ENCODE measurements at places on chromosomes 11 and 22. TPM values are rescaled to one million over a fixed set of nuclear protein-coding genes. Genes with fewer than 3 reads are reported as not detected.

DNA sequence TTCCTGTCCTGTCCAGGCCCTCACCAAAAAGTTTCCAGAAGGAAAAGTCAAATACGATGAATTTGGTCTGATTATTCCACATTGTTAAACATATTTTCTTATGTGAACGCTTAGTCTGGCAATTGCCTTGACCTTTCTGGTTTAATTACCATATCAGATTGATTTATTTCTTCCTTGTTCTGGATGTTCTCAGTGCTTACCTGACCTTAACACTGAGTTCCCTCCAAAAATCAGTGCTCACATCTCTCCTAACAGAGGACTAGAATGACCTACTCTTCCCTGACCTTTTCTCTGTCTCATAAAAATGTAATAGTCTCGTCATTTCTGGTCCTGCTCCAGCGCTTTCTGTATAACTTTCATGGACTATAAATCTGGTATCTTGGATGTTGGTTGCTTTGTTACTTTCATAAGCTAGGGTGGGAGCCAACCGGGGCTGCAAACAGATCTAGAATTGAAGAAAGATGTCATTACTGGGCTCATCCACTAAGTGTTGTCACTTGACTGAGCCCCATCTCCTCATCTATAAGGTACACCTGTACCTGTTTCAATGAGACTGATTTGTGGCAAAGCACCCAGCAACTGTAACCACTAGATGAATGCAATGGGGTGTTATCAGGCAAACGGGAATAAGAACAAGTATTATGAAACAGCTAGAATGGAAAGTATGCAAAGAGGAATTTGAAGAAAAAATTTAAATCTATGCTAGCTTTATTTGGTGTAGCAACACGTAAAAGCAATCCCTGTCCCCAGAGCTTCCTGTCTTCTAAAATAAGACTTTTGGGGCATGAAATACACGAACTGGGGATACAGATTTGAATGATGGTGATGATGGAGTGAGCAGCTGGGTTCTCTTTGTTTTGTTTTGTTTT lies 2.4 kb downstream of the FADS2 start:
- DNase-seq = no peak

- no peak for DNase-seq
Measured at GRCh38 chr11:86079421-86079820, 10.5 kb upstream of the PICALM start.

- DNase-seq = no peak
Measured at GRCh38 chr22:48178536-48178935, 1416.1 kb downstream of the TBC1D22A start.

Gene ABTB2
- total RNA-seq = 3.3 TPM

DNA sequence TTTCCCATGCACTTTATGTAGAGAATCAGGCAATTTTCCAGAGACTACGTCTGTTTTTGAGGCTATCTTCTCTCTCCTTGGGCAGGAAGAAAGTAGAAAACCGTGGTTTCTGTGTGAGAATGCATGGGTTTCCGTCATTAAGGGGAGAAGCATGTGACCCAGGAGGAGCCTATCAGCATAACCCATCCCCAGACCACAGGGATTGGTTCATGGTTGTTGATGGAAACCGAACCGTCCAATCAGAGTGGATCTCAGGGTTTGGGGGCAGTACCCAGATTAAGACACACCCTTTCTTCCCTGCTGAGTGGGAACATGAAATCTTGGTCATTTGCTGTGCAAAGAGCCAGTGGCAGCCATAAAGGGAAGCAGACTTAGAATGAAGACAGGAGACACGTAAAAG lies 517.8 kb downstream of the MN1 start:
- peak; percentile 49 for DNase-seq

- DNase-seq = no peak
Measured at GRCh38 chr22:33896154-33896553, 24.1 kb downstream of the LARGE1 start.
